ENCODE measurements at places on chromosomes 11 and 22.

DNA sequence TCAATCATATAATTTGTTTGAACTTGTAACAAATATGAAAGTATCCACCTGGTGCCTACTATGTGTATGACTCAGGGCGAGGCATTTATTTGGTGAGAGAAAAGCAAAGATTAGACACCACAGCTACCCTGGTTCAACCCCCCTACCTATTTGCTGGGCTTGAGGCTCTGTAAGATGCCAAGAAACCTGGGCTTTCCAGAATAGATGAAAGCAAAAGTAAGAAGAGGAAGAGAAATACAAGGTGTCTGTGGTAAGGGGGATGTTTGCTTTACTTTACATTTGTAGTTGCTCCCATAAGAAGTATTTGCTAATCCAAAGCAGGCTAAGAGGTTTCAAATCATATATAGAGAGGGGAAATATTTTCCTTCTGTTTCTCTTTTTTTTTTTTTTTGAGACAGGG is 61.7 kb downstream of the DDI1 start:
- DNase-seq = no peak

- DNase-seq = no peak
Observed at GRCh38 chr11:133955945-133956421, 785 bp downstream of the IGSF9B start.

DNA sequence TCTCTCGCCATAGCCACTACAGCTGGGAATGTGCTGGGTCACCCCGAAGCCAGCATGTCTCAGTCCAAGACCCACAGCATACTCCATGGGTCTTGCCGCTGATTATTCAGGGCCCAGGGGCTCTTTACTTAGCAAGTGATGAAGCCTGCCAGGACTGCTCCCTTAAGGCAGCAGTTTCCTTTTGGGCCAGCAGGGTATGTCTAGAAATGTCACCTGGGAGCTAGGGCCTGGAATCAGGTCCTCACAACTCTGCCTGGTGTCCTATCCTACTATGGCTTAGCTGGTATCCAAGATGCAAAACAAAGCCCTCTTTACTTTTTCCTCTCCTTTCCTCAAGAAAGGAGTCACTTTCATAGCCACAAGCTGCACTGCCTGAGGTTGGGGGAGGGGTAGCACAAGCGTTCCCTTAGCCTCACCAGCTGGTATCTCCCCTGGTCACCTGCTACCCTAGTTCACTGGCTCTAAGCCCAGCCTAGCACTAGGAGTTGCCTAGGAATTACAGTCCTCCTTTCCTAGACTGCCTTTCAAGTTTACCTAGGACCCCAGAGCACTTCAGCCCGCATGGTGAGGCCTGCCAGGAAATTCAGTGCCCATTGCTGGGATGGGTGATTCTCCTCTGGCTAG is 22.6 kb upstream of the NCR3LG1 start:
- no peak for DNase-seq

DNA sequence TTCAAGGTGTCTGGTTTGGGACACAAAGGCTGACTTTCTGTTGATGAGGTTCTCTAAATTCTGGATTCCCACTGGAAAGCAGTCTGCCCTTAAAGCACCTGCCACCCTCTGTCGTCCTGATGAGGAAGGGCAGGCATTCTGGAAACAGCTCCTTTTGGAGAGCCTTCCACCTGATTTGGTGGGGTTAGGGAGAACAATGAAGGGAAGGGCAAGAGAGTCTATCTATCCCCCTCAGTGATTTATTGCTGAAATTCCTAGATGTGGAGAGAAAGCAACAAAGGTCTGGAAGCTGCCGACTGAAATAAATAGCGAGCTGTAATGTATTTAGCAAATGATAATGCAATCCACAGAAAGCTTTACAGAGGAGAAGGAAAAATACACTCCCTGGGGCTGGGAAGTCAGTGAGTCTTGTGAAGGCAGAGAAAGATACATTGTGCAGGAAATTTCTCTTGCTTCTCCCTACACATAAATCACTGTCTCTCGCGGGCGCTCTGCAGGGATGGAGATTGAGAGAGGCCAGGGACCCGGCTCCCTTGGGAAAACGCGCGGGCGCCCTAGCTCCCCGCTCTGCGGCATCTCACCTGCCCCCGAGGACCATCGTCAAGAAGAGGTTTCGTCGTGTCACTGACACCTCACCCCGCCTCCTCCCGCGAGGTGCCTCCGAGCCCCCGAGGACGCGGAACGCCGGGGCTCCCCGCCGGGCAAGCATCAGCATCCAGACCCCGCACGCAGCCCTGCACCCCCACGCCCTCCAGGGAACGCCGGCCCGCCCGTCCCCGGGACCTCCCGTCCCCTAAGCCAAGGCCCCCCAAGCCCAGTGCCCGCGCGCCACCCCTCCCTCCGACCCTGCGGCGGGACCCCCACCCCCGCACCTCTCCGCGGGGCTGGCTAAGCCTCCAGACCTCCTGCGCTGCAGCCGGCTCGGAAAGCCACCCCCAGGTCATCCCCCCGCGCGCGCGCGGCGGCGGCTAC is 673 bp downstream of the CDON start:
- DNase-seq = peak; percentile 83

- no peak for DNase-seq
Observed at GRCh38 chr11:60389279-60389910, 6.9 kb upstream of the MS4A14 start.

- peak; percentile 85 for DNase-seq
Observed at GRCh38 chr22:50544746-50545253, 899 bp upstream of the KLHDC7B start.

DNA sequence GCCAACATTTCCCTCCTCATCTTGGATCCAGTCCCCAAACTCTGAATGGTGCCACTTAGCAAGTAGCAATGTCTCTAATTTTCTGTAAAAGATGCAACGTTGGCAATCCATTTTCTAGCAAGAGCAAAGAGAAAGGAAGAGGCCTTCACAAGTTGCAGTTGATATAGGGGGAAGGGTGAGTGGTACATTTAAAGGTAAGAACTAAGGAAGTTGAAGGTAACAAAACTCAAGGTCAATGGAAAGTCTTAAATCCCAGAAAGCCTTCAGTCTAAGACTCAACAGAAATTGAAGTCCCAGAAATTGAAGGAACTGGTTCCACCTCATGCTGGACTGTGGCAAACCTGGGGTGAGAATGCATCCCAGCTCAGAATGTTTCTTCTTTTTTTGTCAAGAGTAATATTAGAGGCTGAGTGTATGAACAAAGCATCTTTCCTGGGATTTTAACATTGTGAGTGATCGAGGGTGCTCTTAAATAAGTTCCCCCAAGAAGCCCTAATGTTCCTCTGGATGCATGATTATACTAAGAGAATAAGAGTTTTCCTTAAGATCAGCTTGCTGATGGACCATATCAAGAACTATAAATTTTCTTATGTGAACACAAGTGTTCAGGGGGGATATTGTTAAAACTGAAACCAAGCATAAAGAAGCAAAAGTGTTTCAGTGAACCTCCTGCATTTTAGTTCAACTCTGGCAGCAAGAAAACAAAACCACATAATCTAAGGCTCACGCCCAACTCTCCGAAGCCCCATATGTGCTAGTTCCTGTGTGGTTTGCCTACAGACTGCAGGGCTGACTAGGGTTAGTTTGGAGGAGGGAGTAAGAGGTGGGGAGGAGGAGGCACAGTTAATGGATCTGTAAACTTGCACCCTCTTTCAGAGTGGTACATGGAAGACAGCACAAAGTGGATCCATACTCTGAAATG is at the start of gene GRAP2:
GRAP2 (plus strand) TSS at position 779 of the 922 bp plus-strand sequence. CDS start 46,023 bp downstream, outside the sequence.
- DNase-seq = no peak

GRCh38 chr11:131865860-131866259 is 495.4 kb downstream of the NTM start:
- DNase-seq = no peak

- no peak for DNase-seq
Observed at GRCh38 chr11:40879911-40880310, 579.5 kb downstream of the LRRC4C start.

- no peak for DNase-seq
Observed at GRCh38 chr11:65279279-65279678, 17.5 kb downstream of the POLA2 start.

DNA sequence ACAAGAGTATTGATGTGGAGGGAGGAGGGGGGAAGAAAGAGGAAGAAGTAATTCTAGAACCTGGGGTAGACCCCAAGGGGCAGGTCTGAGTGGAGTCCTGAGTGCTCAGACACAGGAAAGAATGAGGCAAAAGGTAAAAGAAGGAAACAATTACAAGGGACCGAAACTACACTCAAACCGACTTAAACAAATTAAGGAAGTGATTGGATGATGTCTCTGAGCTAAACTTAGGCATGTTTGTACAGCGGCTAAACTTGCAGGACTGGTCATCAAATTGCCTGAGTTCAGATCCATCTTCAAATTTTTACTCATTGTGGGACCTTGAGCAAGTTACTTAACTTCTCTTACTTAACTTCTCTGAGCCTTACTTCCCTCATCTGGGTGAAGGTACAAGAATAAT is 86.3 kb upstream of the LRRC55 start:
- DNase-seq = no peak

- DNase-seq = no peak
Observed at GRCh38 chr11:95364324-95365295, 133.6 kb upstream of the SESN3 start.

DNA sequence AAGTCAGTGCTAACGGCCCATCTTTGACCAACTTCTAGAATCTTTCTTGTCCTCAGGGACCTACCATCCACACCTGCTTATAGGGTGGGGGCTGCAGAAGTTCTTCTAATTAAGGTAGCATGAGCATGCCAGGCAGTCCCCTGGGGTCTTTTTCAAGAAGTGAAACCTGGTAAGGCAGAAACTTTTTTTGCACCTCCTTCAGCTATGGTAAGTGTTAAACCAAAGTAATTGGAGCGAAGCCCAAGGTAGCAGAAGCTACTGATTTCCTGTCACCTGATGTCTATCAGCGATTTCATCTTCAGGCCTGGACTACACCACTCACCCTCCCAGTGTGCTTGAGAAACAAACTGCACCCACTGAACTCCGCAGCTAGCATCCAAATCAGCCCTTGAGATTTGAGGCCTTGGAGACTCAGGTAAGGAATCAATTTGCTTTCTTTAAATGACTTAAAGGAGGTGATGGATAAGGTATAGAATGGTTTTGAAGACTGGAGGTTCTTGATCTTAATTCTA is at the start of gene MS4A1:
MS4A1 (plus strand) TSS at position 317 of the 512 bp plus-strand sequence. CDS start 6,528 bp downstream, outside the sequence.
- no peak for DNase-seq

GRCh38 chr11:812390-812789 is 2.6 kb downstream of the RPLP2 start:
- no peak for DNase-seq

DNA sequence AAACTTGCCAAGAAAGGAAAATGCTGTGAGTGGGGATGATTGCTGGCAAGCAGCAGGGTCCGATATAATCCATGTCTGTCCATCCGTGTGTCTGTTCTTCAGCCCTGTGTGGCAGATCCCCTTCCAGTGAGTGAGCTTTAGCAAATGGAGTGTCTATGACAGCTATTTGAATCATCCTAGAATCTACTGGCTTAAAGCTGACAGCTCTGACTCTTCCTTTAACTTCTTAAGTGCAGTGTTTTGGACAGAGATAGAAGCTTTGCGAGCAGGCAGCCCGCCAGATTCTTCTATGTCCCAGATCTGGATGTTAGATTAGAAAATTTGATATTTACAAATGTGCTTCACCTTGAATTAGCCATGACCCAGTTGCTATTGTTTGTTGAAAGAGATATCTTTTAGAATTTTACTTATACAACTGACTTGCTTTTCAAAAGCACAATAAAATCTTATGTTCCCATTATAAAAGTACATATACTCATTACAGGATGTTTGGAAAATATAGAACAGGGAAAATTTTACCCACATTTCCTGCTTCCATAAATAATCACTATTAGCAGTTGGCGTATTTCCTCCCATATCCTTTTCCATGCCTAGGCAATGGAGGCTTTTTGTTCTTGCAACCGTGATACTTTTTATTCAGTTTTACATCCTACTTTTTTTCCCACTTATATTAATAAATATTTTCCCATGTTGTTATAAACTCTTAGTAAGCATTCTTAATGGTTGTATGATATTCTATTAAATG is 124.5 kb downstream of the COMMD9 start:
- DNase-seq = no peak

GRCh38 chr22:44291674-44292360 is 20.9 kb downstream of the SHISAL1 start:
- no peak for DNase-seq

DNA sequence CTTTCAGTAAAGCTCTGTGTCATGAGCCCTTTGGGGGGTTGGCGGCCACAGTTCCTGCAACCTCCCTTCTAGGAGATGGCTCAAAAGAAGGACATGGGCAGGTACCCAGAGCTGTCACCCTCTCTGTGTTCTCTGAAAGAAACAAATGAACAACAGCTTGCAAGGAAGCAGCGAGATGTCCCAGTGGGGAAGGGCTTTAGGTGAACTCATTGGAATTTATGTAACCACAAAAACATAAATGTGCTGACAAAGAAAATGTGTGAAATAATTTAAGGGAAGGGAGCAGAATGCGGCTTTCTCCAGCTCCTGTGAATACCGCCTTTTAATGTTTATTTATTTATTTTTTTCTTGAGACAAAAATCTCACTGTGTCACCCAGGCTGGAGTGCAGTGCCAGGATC is 3.3 kb downstream of the PARVG start:
- DNase-seq = no peak

- no peak for DNase-seq
Observed at GRCh38 chr11:76629116-76629852, 41.3 kb downstream of the LRRC32 start.

GRCh38 chr11:1073851-1074243 is 827 bp upstream of the MUC2 start:
- DNase-seq = peak; percentile 31

GRCh38 chr11:122686111-122686510 is 30.6 kb downstream of the UBASH3B start:
- no peak for DNase-seq

DNA sequence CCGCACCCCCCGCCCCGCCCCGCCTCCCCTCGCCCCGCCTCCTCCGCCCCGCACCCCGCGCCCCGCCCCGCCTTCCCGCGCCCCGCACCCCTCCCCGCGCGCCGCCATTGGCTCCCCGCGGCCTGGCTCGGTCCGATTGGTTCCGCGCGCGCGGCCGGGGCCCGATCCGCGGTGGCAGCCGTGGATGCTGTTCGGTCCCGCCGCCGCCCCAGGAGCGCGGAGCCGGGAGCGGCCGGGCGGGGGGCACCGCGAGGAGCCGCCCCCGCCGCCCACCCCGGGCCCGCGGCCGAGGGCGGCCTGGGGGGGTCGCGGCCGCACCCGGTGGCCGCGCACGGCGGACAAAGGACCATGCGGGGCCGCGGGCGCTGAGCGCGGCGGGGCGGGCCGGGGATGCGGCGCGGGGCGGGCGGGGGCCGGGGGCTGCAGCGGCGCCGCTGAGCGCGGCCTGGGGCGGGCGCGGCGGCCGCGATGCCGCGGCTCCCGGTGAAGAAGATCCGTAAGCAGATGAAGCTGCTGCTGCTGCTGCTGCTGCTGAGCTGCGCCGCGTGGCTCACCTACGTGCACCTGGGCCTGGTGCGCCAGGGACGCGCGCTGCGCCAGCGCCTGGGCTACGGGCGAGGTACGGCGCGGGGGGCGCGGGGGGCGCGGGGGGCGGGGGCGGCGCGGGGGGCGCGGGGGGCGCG is at the start of gene B4GALNT4:
B4GALNT4 (plus strand) TSS at position 164 of the 683 bp plus-strand sequence; CDS start at position 469, 305 bp downstream.
- DNase-seq = no peak

GRCh38 chr11:723120-723883 is 17.3 kb downstream of the EPS8L2 start:
- DNase-seq = no peak
